Stimulated activated CD4-positive, alpha-beta T cell treated with anti-CD3 and anti-CD28 coated beads, Interleukin-4, amount 100 ng/mL, for 24 hours (primary cell): ENCODE measurements at places on chromosomes 2 and 18.

- DNase-seq: no peak
Measured at GRCh38 chr2:230520875-230521155, 104.8 kb downstream of the SP100 start.

GRCh38 chr2:237064203-237065070 is 21.3 kb upstream of the COPS8 start:
- no peak for DNase-seq

DNA sequence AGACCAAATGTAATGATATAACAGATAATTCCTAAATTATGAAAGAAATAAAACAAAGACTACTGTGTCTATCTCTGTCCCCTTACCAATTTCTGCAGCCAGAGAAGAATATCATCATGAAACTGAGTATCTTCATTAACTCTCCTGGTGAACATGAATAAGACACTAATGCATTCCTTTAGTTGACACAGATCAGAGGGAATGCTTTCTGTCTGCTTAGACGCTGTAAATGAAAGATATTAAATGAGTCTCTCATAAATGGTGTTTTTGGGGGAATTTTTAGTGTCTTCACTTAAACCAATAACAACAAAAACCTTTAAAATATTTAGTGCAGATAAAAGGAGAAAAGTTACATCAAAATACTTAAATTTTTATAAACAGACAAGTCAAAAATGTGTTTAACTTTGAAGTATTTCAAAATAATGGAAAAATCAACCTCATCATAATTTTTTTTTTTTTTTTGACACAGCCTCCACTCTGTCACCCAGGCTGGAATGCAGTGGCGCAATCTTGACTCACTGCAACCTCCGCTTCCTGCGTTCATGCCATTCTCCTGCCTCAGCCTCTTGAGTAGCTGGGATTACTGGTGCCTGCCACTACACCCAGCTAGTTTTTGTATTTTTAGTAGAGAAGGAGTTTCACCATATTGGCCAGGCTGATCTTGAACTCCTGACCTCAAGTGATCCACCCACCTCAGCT is 16.0 kb downstream of the EPG5 start:
- no peak for DNase-seq

GRCh38 chr2:145012806-145013205 is 492.9 kb upstream of the ZEB2 start:
- no peak for DNase-seq

DNA sequence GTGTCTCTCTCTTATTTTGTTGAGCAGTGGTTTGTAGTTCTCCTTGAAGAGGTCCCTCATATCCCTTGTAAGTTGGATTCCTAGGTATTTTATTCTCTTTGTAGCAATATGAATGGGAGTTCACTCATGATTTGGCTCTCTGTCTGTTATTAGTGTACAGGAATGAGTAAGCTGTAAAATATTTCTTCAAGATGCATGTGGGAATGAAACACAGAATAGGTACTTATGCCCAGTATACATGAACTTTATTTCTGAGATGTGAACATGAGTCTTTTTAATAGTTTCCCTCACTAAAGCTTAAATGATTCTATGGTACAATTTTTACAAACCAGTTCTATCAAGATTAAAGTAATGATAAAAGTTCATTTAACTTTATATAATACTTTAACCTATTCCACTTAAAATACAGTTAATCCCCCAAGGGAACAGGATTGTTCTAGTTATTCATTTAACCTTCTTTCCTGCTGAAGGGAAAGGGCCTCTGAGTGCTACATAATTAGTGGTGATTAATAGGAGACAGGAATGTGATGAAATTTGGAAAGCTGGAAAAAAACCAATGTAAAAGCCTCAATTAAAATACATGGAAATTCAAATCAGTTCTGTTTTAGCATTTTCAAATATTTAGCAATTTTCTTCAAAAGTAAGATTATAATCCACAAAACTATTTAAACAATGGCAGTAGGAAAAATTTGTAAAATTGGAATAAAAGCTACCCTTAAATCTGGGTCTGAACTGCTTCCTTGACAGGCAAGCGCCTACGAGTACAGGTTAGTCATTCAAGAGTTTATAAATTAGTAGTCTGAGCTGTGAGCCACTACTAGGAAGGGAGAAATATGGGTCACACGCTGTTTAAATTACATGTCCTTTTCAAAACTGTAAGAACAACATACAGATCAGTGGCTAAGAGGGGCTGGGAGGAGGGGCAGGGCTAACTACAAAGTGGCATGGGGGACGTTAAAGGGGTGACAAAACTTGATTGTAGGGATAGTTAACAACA is 28.9 kb downstream of the SPIRE1 start:
- DNase-seq: no peak

- no peak for DNase-seq
Measured at GRCh38 chr2:188303363-188304031, 11.8 kb downstream of the GULP1 start.

GRCh38 chr2:203534621-203535077 is 452 bp downstream of the RAPH1 start:
- peak; percentile 37 for DNase-seq

DNA sequence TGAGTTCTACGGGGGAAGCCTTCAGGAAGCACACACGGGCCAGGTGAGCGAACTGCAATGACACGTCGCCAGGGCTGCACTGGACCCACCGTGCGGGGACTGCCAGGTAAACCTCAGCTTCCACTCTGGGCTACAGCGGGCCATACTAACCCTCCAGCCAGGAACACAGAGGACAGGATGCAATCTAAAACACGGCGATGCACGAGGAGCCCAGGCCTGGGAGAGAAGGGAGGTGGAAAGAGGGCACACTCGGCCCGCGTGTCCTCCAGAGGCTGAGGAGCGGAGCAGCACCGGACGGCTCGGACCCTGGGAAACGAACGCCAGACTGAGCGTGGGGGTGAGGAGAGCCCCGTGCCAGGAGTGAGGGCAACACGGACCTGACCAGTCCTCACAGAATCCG is 69.3 kb downstream of the HDAC4 start:
- no peak for DNase-seq

- DNase-seq: no peak
Measured at GRCh38 chr2:10404324-10405143, 43.6 kb downstream of the ODC1 start.

DNA sequence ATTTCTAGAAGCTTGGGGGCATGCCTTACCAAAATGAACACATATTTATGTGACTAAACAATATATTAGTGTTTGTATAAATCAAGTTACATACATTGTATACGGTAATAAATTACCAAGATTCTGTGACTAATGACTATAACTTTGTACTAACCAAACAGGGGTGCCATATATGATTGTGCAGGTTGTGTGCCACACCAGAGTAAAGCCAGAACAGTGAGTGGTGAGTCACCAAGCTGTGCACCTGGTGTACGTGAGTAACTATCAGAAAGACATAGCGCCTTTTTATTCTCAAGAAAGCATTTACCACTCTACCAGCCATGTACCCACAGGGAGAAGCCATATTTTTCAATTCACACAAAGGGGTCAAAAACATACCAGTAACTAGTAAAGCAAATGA is 453.2 kb upstream of the PIK3C3 start:
- no peak for DNase-seq

DNA sequence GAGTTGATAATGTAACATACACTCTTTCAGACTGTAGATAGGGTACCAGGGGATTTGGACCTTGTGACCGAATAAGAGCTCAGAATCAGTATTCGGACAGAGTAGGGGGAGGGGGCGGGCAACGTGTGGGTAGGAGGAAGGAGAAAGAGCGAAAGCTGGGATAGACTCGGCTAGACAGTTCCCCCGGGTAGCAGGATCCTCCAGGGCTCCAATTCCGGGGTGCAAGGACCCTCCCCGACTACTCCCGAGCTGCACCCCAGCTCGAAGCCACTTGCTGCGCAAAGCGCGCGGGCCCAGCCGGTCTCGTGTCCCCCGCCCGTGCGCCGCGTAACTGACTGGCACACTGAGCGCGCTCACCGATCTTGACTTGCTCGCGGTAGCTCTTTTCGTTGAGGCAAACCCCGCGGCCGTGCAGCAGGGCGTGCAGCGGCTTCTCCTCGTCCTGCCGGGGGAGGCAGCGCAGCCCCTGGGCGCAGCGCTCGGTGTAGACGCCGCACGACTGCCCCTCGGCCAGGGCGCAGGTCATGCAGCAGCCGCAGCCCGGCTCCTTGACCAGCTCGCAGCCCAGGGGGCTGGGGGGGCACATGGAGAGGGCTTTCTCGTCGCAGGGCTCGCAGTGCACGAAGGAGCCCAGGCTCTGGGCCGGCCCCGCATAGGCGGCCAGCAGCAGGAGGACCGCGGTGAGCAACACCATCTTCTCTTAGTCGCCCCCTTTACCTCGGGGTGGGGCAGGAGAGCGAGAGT is 1.1 kb downstream of the IGFBP5 start:
- peak; percentile 24 for DNase-seq

DNA sequence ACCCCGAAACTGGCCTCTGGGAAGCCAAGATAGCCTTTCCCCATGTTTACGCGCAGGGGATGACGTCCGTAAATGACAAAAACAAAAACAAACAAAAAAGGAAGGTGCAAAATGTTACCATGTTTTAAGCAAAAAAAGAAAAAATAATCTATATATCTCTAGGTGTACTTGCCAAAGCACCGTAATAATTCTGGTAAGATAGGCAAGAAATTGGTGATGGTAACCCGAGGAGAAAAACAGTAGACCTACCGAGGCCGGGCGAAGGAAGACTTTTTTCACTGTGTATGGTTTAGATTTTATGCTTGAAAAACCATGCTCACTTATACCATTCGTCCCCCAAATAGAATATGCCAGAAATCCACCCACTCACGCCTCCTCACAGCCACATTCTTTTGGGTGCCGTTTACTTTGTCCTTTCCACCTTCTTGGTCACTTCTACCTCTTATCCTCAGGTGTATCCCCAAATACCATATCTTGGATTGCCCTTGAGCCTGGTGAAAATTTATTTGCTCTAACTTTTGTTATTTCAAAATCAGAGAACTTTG is 8.0 kb downstream of the GATA6 start:
- no peak for DNase-seq

- DNase-seq: peak; percentile 91
Measured at GRCh38 chr2:96146153-96146880, 1.1 kb upstream of the DUSP2 start.
